WERI-Rb-1 (cell line): ENCODE measurements at places on chromosomes 13 and 19.
A peak's percentile ranks its signal among the peaks of the same experiment; 100 is the strongest.

GRCh38 chr13:39405596-39406205 is 197.3 kb downstream of the LHFPL6 start:
- DNase-seq: no peak

DNA sequence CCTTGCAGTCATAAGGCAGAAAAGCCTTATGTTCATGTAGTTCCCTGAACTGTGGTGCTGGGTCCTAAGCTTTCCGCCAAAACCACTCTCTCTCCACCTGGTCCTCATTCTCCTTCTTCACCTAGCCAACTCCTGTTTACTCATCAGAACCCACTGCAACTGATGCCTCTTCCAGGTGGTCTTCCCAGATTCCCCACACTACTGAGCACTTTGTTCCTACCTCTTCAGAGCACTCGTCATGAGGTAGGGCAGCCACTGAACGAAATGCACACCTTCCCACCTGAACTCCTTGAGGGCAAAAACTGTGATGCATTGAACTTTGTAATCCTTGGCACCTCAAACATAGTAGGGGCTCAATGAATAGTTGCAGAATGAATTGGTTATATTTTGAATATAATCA is 100.4 kb downstream of the DOCK9 start:
- no peak for DNase-seq

- DNase-seq: no peak
These were observed 16.2 kb upstream of the KATNAL1 start for GRCh38 chr13:30323524-30323923.

DNA sequence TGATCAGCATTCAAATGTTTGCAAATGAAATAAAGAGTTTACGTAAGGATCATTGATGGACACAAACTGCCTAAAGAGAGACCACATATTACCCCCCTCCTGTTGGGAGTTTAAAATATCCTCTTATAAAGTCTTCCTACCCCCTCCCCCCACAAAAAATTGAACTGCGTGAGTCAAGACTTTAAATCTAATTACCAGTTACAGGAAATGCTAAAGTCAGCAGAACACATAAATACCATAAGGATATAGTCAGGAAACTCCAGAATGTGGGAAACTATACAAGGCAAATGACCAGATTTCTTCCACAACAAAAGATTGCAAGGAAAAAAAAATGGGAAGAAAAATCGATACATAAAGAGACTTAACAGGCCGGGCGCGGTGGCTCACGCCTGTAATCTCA is 44.4 kb upstream of the FARP1 start:
- no peak for DNase-seq

DNA sequence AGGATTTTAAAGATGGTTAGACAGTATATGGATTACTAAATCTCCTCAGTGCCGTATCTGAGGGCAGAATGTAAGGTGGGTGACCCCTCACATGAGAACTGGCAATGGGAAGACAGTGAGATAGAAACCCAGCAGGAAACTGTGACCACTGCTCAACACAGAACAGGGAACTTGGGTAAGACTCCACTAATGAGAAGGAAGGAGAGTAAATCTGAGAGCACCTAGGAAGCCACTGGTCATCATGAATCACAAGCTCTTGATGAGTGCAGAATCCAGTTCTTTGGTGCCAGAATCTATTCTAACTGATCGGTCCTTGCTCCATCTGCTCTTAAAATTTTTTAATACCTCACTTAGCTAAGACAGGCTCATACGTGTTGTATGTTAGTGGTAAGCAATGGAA is 261.8 kb downstream of the KLF12 start:
- no peak for DNase-seq

- no peak for DNase-seq
These were observed 3.3 kb upstream of the AP3D1 start for GRCh38 chr19:2154587-2155075.

GRCh38 chr19:58474997-58475713 is 997 bp upstream of the ZNF446 start:
- no peak for DNase-seq

DNA sequence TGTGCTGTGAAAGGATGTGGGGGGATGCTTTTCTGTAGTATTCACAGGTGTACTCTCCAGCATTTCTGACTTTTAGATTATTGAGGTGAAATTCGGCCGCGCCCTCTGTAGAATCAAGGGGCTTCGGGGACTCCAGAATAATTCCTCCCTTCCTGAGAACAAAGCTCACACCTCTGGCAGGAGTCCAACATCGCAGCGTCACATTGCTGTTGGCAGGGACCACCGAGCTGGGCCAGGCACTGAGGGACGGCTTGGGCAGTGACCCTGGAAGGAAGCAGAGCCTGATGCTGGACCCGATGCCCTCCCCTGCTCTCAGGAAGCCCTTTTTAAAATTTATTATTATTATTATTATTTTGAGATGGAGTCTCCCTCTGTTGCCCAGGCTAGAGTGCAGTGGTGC is 6.3 kb downstream of the TARM1 start:
- no peak for DNase-seq

GRCh38 chr13:114230117-114230516 is 4.6 kb upstream of the CDC16 start:
- DNase-seq: no peak

- DNase-seq: no peak
These were observed 116.5 kb downstream of the RBM26 start for GRCh38 chr13:79289571-79289970.

DNA sequence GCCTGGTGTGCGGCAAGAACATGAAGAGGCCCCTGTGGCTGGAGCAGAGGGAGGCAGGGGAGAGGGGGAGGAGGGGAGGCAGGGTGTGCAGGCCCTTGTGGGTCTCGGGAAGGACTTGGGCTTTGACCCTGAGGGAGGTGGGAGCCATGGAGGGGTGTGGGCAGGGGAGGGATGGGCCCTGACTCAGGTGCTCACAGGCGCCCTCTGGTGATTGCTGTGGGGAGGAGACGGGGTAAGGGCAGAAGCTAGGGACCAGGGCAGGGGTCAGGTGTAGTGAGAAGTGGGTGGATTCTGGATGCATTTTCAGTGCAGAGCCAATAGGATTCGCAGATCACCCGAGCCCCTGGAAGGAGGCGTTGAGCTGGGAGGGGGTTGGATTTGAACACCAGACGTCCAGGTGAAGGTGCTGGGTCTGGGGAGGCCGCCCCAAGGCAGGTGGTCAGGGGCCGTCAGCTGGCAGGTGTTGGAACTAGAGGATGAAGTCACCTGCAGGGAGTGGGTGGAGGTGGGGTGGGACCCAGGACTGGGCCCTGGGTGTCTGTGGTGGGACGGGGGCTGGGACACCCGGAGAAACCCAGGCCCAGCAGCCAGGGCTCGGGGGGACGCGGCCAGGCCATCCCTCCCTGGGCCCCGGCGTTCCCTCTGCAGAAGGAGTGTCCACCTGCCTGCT is 185.4 kb downstream of the KDM4B start:
- DNase-seq: peak; percentile 71

DNA sequence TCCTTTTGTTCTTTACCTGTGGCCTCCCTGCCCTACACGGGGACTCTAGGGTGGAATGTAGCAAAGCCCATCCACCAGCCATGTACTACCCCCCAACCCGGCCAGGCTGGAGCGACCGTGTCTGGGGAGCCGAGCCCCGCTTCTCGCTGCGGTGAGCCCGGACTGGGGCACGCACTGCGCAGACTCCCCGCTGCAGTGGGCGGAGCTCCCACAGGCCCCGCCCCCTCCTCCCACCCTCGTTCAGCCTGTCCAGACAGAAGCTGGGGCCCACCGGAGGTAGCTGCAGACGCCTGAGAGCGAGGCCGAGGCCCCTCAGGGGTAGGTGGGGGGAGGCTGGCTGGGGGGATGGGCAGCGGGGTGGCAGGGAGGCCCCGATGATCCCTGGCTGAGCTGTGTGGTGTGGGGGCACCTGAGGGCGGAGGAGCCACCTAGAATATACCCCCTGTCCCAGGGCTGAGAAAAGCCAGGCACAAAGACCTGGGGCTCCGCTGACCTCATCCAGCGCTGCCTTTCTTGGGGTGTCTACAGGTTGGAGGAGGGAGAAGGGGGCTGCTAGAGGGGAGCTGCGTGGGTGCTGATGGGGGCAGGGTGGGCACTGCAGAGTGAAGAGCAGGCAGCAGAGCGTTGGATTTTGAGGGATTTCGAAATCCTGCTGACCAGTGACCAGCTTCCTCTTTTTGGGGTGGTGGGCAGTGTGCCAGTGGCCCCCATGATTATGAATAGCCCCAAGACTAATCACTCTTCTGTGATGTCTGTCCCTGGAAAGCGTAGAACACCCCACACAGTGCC is 17.3 kb downstream of the PLD3 start:
- DNase-seq: peak; percentile 80

GRCh38 chr13:23796551-23796950 is 92.6 kb downstream of the MIPEP start:
- DNase-seq: no peak

DNA sequence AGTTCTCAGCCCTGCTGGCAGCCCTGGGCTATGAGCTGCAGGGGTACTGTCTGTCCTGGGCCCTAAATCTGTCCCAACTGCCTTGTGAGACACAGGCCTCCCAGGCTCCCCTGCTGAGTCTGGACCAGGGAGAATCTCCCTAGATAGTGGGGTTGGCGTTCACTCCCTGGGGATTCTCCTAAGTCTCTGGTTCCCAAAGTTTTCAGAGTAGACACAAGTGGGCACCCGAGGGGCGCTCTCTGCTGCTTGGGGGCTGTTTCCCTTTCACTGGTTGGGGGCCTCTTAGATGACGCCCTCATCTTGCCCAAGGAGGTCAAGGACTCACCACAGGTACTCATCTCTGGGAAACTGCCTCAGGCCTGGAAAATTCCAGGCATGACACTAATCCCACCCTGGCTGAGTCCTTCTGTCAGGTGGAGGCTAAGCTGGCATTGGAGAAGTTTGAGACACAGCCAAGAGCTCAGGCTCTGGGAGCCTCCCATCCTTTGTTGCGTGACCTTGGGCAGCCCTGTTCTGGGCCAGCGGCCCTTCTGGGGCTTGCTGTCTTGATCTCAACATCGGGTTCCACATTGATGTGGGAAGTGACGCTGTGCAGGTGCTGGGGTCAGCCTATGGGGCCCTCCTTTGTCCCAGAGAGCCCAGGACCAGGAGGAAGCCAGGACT is 3.9 kb downstream of the RPL18A start:
- peak; percentile 49 for DNase-seq

DNA sequence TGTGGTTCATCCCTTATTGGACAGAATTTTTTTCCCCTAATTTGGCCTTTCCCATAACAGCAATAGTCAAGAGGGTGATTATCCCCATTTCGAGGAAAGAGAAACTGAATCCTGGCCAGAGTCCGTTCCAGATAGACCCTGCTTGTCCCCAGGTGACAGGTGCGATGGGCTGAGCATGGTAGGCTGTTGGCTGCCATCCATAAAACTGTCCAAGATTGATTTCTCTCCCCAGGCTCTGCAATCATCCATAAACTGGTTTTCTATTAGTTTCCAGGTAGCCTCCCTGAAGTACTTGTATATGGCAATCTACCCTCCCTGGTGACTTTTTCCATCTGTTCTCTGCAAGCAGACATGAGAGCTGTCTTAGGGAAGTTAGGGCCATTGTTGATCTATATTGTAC is 25.4 kb downstream of the SERP2 start:
- DNase-seq: no peak

DNA sequence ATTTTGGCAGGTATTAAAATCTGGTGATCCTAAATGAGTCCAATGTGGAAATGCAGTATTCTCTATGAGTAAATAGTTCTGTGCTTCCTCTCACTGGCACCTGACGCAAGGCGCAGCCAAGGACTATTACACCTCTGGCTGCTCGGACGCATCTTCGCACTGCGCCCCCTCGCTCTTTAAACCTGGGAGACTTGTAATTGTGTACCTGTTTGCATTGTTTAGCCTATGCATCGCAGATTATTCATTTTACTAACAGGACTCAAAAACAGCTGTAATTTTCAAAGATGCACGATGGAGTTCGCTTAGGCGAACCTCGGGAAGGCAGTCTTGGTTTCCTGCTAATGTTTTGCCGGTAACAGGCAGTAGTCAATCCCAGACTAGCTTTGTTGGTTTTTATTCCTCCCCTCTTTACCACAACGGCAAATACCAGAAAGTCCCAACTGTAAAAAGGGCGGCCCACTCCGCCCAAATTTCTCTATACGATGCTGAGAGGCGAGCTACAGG is 113.2 kb downstream of the KCNRG start:
- no peak for DNase-seq

GRCh38 chr19:2618611-2619010 is 83.9 kb downstream of the GNG7 start:
- DNase-seq: no peak

GRCh38 chr19:54325631-54326030 is 12.7 kb upstream of the LILRA5 start:
- DNase-seq: no peak

DNA sequence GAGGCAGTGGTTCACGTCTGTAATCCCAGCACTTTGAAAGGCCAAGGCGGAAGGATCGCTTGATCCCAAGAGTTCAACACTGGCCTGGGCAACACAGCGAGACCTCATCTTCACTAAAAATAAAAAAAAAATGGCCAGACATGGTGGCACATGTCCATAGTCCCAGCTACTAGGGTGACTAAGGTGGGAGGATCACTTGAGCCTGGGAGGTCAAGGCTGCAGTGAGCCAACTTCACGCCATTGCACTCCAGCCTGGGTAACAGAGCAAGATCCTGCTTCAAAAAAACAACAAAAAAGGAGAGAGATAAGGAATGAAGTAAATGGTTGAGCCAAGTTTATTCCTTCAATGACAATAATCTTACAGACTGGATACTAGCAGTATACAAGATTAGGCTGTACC is 21.3 kb downstream of the TBC1D4 start:
- DNase-seq: no peak

DNA sequence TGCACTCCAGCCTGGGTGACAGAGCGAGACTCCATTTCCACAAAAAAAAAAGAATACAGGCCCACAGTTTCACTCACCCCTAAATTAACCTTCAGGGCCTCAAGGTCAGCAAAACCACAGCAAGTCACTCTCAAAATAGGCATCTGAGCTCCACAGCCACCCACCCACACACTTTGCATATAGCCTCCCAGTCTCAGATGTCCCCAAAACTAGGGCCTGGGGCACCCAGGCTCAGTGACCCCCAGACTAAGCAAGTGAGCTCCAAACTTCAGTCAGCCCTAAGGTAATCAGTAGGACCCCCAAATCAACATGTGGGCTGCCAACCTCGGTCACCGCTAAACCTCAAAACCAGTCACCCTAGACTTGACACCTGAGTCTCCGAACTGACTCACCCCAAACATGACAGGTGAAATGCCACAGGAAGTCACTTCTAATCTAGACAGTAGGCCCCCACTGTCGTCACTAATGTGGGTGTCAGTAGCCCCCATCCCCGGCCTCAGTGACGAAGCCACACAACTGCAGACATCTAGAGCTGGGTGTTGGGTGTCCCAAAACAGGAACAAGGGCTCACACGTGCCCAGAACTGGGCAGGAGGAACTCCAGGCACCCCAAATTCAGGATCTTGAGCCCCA is 13.9 kb downstream of the RABAC1 start:
- DNase-seq: no peak
